ENCODE measurements at places on chromosomes 5 and 9.
A peak's percentile ranks its signal among the peaks of the same experiment; 100 is the strongest.

DNA sequence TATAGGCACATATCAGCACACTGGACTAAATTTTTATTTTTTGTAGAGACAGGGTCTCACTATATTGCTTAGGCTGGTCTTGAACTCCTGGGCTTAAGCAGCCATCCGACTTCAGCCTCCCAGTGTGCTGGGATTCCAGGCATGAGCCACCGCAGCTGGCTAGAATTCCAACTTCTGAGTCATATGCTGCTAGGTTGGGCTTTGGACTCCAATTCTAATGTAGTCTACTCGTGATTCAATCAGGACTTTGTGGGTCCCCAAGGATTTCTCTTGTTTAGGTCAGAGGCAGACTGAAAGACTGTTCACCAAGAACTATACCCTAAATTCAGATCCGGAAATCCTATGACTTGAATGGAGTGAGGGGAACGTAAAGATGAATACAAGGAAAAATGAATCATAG is 68.2 kb upstream of the CHD1 start:
- ATAC-seq, result no peak

GRCh38 chr5:15483351-15484097 is 16.5 kb upstream of the FBXL7 start:
- ATAC-seq, result no peak

DNA sequence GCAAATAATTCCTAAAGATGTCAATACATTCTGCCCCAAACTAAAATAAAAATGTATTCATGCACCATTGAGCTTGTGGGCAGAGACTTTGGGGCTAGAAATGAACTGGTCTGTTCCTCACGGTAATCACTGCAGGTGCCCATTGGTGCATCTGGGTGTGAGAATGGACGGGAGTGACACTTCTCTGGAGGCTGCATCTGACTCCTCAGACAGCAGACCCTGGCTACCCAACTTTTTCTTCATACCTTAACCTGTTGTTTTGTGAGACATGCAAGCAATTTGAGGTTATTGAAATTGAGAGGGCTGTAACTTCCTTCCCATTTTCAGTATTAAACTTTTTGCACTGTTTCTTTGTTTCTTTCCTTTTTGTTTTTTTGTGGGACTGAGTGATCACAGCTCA is 333.4 kb downstream of the ICE1 start:
- ATAC-seq, result no peak

DNA sequence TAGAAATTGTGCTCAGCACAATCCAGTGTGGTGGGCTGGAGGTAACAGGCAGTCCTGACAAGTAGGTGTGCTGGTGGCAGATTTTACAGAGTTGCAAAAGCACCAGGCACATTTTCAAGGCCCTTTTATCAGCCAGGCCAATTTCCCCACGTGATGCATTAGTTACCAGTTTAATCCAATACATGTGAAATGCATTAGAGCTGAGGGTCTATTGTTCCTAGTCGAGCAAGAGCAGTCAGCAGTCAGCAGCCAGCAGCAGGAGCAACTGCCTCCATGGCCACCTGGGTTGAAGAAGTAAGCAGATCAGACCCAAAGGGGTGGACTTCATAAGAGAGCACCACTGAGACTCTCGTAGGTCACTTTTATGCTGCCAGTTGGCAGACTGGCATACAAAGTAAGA is 76.7 kb downstream of the EPB41L4A start:
- ATAC-seq, result no peak

DNA sequence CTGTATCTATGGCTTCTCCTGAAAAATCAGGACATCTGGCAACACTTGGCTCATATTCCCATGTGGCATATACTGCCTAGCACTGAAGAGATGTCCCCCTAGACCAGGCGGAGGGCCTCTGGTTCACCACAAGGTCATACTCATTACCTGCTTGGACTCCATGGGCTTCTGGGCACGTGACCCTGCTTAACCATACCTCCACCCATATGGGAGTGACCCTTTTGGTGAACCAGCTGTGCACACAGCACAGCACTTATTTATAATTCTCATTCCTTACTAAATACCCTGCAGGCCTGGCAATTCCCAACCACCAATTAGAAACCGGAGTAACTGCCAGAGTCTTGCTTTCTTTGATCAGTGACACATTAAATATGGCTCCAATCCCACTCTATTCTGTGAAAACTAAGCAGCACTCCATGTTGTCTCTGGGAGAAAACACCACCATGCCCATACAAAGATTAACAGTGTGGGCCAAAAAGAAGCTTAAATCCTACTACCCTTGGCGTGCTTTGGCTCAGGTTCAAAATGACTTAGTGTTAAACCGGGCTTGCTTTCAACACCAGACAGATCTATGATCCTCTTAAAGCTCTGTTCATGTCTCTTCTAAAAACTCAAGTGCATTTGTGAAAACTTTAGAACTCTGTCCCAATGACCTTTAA is 57.7 kb downstream of the MTMR12 start:
- ATAC-seq, result peak; percentile 89

GRCh38 chr9:88998503-88998902 is 7.2 kb downstream of the S1PR3 start:
- no peak for ATAC-seq
